ENCODE measurements at places on chromosomes 7 and 10. TPM values are rescaled to one million over a fixed set of nuclear protein-coding genes. Genes with fewer than 3 reads are reported as not detected.

The SUN3 gene
- polyA plus RNA-seq: not detected

The AZGP1 gene
- polyA plus RNA-seq: not detected

DNA sequence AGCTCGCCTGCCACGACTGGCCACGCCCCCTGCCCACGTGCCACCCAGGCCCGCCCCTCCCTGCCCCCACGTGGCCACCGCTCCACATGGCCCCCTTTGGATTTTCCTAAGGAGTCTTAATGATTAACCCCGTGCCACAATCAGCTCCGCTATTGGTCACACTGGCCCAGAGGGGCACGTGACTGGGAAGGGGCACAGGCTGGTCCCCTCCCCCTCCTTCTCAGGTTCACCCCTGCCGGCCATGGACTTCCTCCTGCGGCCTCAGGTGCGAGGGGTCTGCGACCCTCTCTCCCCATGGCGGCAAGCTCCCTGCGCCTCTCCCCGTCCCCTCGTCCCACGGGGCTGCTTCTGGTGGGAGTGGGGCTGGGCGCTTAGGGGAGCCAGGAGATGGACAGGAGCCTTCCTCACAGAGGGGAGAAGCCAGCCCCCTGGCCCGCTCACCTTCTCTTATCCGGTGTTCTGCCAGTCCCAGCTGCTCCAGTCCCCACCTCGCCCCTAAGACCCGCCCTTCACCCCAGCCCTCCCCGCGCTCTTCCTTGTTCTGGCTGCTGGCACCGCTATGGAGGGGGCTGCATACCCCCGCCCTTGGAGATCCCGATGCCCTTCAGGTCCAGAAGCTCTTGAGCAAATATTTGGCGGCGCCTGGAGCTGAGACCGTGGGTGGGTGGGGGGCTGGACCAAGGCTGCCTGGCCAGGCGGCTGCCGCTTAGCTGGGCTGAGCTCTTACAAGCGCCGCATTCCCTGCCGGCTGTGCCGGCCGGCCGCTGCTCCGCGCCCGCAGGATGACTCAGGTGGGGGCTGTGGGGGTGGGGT, 3.2 kb downstream of the SLC4A2 start:
- DNase-seq: no peak

GRCh38 chr10:133400624-133401424, 6.9 kb downstream of the MTG1 start:
- DNase-seq: no peak

GRCh38 chr10:107277591-107277990, 113.1 kb upstream of the SORCS1 start:
- no peak for DNase-seq

The KNDC1 gene
- polyA plus RNA-seq: not detected

The FGFBP3 gene
- 0.30 TPM for polyA plus RNA-seq

DNA sequence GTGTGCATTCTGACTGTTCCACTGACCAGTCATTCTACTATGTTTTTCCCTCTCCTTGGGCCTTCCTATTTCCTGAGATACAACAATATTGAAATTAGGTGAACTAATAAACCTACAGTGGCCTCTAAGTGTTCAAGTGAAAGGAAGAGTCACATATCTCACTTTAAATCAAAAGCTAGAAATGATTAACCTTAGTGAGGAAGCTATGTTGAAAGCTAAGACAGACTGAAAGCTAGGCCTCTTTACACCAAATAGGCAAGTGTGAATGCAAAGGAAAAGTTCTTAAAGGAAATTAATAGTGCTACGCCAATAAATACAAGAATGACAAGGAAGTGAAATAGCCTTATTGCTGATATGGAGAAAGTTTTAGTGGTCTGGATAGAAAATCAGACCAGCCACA, 5.7 kb upstream of the DYNC1I1 start:
- DNase-seq: no peak

- DNase-seq: peak; percentile 14
These were observed 2.0 kb upstream of the KIF11 start for GRCh38 chr10:92590623-92591549.

DNA sequence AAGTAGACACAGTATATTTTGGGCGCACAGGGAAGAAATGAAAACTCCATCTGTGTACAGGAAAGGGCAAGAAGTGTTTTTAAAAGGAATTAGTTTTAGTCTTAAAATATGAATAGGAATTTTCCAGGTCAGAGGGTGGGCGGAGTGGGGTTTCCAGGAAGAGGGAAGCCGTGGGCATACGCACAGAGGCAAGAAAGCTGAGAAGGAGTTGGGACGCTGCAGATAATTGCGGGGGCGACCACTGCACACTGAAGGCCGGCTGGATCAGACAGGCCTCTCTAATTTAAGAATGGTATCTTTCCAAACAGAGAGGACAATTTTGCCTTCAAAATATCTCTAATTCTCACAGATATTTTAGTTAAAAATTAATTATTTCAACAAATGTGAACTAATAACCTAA, 189.1 kb upstream of the INHBA start:
- DNase-seq: no peak

The TLX1 gene
- polyA plus RNA-seq: not detected

DNA sequence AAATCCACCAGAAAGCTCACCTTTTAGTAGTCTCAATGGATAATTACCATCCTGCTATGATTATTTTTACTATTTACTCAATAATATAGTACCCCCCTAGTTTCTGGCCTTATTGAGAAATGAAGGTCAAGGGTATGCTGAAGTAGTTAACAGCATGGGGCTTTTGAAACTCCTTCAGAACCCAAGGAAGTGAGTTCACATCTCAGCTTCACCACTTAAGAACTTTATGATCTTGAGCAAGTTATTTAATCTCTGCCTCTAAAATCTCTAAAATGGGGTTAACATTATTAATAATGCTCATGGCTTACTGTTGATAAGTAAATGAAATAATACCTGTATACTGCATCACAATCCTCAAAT, 5.8 kb downstream of the MTPN start:
- DNase-seq: peak; percentile 12

DNA sequence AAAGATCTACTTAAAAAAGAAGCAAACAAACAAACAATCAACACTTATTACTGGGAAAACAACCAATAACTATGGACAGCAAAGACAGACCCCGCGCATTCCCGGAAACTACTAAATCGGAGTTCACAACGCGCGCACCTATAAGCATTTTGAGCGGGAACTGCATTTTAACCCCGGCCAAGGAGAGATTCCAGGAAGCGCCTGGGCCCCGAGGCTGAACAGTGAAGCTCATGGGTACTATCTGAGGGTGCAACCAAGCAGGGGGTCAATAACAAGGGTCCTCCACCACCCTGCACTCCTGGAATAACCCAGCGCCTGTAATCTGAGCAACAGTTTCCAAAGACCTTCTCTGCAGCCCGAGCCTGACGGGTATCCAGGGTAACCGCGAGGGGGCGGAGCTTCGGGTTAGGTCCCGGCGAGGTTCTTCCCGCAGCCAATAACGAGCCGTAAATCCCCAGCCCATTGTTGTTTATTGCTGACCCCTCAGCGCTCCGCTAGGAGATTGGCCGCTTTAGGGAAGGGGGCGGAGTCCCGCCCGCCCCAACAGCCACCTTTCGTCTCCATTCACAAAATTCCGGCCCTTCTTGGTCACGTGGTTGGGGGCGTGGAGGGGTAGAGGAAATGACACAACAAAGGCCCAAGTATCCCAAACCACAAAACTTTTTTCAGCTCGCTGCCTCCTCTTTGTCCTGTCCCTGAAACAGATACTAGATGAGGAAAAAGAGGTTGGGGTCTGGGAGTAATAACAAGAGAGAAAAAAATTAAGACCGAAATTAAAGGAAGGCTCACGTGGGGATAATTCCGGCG, 1.7 kb upstream of the ETV1 start:
- peak; percentile 61 for DNase-seq

The NPY4R gene
- not detected for polyA plus RNA-seq

GRCh38 chr10:21208666-21209316, 311.7 kb upstream of the NEBL start:
- DNase-seq: no peak

The FOXP2 gene
- not detected for polyA plus RNA-seq

The CADPS2 gene
- polyA plus RNA-seq: not detected

DNA sequence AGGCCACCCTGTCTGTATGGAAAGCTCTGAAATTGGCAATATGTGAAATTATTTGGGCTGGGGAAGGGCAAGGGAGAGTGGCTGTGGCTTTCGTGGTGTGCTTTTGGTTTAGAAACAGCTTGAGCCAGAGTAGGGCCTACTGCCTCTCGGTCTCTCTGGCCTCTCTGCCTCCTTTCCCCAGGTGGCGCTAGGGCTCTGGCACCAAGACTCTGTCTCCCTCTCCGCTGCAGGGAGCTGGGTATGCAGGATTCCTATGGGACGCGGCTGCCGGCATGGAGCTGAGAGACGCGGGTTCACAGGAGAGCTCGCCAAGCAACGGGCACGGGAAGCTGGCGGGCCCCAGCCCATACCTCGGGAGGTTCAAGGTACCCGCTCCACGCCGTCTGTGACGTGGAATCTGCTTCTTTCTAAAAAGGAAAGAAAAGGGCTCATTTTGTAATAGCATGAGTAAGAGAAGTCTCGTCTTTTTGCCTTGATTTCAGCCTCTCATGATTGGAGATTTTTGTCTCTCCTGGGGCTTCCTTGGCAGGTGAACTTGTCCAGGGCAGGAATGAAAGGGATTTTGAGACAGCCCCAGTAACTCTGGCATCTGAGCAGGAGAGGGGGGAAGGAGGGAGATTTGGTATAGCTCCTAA, 105.1 kb upstream of the ANLN start:
- peak; percentile 71 for DNase-seq

GRCh38 chr7:2589341-2589740, 30.6 kb downstream of the IQCE start:
- DNase-seq: no peak

The PVRIG gene
- polyA plus RNA-seq: 0.27 TPM

- DNase-seq: no peak
These were observed 143.1 kb downstream of the ZNF365 start for GRCh38 chr10:62517252-62517651.

GRCh38 chr7:75989500-75990388, 4.7 kb downstream of the TMEM120A start:
- DNase-seq: no peak

The SPACDR gene
- not detected for polyA plus RNA-seq

- peak; percentile 12 for DNase-seq
These were observed 60.4 kb downstream of the INSYN2A start for GRCh38 chr10:127135844-127136577.

The ZNF488 gene
- polyA plus RNA-seq: not detected

GRCh38 chr7:82445271-82445670, 1.7 kb upstream of the CACNA2D1 start:
- DNase-seq: no peak

- no peak for DNase-seq
These were observed 81.1 kb downstream of the PRTFDC1 start for GRCh38 chr10:24871011-24871935.

GRCh38 chr10:61399406-61399805, 53.8 kb downstream of the TMEM26 start:
- DNase-seq: peak; percentile 56

The ZNF33B gene
- 3.8 TPM for polyA plus RNA-seq

The BTBD16 gene
- polyA plus RNA-seq: not detected

GRCh38 chr10:125032474-125033020, 90.6 kb downstream of the ZRANB1 start:
- DNase-seq: no peak

GRCh38 chr7:1358376-1359050, 100.8 kb downstream of the MICALL2 start:
- DNase-seq: no peak

GRCh38 chr10:2686691-2687090, 380.7 kb upstream of the PFKP start:
- DNase-seq: no peak

- DNase-seq: no peak
These were observed 64.1 kb upstream of the LRRN3 start for GRCh38 chr7:111026806-111027205.

DNA sequence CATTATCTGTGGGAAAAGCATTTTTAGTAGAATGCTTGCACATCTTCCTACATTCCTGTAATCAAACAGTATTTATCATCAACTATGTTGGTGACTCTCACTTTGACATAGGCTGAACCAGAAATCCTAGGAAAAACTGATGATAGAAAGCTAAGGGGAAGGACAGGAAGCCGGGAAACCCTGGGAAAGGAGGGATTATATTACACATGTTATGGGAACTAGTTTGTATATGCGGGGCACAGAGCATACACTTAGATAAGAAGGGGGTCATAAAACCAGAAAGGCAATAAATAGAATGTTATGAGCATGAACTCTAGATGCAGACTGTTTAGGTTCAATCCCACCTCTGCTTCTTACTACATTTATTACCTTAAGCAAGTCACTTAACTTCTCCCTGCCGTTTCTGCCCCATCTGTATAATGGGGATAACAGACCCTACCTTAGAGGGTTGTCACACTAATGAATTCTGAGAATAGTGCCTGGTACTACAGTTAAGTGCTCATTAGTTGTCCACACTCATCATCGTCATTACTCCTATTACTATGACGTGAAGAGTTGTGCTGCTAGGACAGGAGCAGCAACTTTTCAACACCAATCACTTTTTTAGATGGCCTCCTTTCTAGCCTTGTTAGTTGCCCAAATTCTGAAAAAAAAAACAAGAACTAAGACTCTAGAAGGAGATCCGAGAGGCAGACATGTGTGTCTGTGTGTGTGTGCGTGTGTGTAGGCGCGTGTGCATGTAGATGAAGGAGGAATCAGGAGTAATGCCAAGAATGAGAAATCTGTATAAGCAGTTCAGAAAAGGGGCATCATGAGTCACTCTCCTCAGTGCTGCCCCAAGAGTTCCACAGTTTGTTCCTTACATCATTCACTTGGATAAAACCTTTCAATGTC, 52.2 kb downstream of the KMT2C start:
- peak; percentile 27 for DNase-seq
